ENCODE measurements at places on chromosomes 1 and 21.

DNA sequence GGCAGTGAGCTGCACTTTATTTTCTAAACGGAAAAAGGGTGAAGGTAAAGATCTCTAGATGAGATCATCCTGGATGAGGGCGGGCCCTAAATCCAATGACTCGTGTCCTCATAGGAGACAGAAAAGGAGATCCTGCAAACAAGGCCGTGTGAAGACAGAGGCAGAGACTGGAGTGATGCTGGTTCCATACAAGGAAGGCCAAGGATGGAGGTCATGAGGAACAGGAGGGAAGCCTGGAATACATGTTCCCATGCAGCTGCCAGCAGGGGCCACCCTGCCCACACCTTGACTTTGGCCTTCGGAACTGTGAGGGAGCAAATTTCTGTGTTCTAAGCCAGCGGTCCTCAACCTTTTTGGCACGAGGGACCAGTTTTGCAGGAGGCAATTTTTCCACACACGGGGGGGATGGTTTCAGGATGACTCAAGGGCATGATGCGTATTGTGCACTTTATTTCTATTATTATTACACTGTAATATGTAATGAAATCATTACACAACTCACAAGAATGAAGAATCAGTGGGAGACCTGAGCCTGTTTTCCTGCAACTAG lies 94.3 kb downstream of the PSMG1 start:
- no peak for DNase-seq
- no peak overlapping the region for H3K4me3 ChIP-seq
- H3K27me3 ChIP-seq: no peaks in the 10 kb centered on the region
- no peak overlapping the region for H3K27ac ChIP-seq

GRCh38 chr1:116311193-116311592 lies 61.9 kb upstream of the ATP1A1 start:
- no peak overlapping the region for H3K4me3 ChIP-seq
- peaks cover 22% of the 10 kb centered on the region for H3K4me1 ChIP-seq
- H3K27me3 ChIP-seq: no peaks in the 10 kb centered on the region
- DNase-seq: no peak
- H3K36me3 ChIP-seq: no peaks in the 10 kb centered on the region

DNA sequence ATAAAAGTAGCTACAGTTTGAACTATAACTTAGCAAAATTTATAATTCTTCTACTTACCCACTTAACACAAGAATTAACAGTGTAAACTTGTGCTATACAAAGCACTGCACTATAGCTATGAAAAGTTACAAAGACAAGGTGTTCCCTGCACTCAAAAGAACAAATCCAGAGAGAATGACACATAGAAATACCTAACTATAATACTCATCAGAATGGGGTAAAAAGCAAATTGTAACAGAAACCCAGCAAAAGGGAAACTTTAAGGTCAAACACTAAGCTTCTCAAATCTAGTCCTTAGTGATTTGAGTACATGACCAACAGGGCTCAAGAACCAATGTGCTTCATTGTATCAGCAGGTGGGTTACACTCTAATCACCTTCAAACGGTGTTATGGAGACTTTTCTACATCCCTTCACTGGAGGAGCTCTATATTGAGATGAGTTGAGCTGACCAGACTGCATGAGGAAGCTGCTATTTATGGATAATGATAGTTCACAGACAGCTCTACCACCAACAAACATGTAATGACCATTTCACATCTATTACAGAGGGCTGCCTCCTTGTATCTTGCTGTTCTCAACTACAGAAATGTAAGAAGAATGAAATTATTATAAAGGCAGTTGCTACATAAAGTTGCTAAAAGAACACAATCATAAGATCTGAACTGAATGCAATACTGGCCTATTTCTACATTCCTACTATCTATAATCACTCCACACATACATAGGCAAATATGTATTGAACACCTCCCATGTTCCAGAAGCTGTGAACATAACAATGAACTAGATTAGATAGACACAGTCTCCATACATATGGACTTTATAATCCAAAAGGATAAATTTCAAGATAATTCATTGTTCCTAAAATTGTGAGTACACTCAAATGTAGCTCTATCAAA lies 47.6 kb downstream of the PIK3R3 start:
- H3K27me3 ChIP-seq: no peaks in the 10 kb centered on the region
- DNase-seq: no peak
- no peaks in the 10 kb centered on the region for H3K4me1 ChIP-seq

GRCh38 chr1:181630838-181631237 lies 147.5 kb downstream of the CACNA1E start:
- DNase-seq: no peak
- H3K4me1 ChIP-seq: peaks cover 2% of the 10 kb centered on the region
- H3K27ac ChIP-seq: no peak overlapping the region
- H3K4me3 ChIP-seq: no peak overlapping the region
- H3K27me3 ChIP-seq: no peaks in the 10 kb centered on the region
- no peaks in the 10 kb centered on the region for H3K36me3 ChIP-seq

DNA sequence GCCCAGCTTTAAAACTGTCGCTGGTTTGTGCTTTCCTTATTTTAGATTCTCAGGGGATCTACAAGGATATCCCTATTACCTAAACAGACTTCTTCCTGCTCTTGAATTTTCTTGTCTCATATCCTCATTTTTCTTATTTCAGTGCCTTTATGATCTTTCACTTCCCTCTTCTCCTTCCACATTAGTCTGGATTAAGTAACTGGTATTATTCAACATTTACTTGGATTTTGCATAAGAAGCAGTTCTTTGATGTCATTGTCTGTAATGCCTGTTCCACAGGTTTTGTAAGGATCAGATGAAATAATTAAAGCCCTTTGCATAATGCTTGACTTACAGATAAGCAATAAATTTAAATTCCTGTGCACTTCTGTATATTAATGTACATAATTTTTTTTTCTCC lies 26.5 kb downstream of the CXADR start:
- no peak overlapping the region for H3K27ac ChIP-seq
- H3K4me3 ChIP-seq: no peak overlapping the region
- peaks cover 67% of the 10 kb centered on the region for H3K4me1 ChIP-seq
- no peaks in the 10 kb centered on the region for H3K27me3 ChIP-seq
- DNase-seq: no peak
- peaks cover 22% of the 10 kb centered on the region for H3K36me3 ChIP-seq

DNA sequence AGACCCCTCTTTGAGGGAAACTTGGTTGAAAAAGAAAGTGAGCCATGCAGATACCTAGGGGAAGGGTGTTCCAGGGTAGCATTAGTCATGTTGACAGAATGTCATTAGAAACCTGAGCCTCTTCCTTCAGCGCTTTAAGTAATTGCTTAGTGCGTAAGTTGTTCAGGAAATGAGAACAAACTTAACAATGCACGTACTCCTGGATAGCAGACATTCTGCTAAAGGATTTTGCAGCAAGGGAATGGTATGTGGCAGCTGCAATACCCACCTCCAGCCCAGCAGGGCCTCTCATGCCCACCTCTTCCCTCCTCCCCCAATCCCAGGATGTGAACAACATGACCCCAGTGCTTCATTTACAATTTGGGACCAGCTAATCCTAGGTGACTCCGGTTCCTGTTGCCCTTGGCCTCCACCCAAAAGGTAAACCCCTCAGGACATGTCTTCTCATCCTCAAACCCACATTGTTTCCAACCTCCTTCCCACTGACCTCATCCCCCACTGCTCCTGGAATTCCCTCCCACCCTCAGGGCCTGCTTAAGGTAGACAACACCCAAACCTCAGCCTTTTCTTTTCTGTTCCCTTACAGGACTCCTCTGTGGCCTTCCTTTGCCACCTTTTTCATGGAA lies 98.0 kb upstream of the BCAR3 start:
- peak overlapping the region; percentile 46 for H3K27ac ChIP-seq
- H3K36me3 ChIP-seq: no peaks in the 10 kb centered on the region
- no peak for DNase-seq
- H3K27me3 ChIP-seq: no peaks in the 10 kb centered on the region
- H3K4me3 ChIP-seq: no peak overlapping the region
- H3K4me1 ChIP-seq: peaks cover 18% of the 10 kb centered on the region

DNA sequence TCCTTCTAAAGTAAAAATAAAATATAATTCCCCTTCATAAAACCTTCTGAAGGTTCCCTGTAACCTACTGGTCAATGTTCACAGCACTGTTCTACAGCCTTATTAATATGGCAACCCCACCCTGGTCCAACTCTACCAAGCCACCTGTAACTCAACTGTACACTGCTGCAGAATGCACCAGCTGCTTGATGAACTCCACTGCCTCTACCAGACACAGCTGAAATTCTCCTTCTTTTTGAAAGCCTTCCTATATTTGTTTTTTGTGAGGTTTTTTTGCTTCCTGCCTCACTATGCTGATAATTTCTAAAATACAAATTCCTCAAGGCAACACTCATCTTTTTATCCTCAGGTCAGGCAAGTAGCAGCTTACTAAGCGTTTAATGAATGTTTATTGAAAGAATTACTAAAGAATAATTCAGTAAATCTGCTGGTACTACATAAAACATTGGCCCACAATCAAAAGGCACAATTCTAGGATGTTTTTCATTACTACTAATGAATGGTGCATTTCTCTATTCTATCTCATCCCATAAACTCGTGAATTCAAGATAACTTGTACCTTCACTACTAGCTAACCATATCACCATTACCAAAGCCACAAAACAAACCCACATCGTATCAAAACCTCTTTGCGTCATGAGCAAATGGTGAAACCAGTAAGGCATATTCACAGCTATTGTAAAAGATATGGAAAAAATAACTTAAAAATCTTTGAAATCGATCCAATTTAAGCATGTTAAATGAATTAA lies 2.4 kb downstream of the SSX2IP start:
- no peaks in the 10 kb centered on the region for H3K36me3 ChIP-seq
- H3K27me3 ChIP-seq: no peaks in the 10 kb centered on the region
- no peak for DNase-seq
- no peak overlapping the region for H3K27ac ChIP-seq
- H3K4me3 ChIP-seq: no peak overlapping the region

GRCh38 chr1:203304391-203304918 lies 864 bp upstream of the BTG2 start:
- peaks cover 51% of the 10 kb centered on the region for H3K4me1 ChIP-seq
- peaks cover 96% of the 10 kb centered on the region for H3K27me3 ChIP-seq
- DNase-seq: no peak
- H3K27ac ChIP-seq: no peak overlapping the region

GRCh38 chr1:101338714-101339430 lies 102.1 kb downstream of the S1PR1 start:
- H3K27me3 ChIP-seq: no peaks in the 10 kb centered on the region
- no peak overlapping the region for H3K4me3 ChIP-seq
- peaks cover 7% of the 10 kb centered on the region for H3K36me3 ChIP-seq
- H3K27ac ChIP-seq: no peak overlapping the region
- no peak for DNase-seq
- peaks cover 7% of the 10 kb centered on the region for H3K4me1 ChIP-seq

- DNase-seq: no peak
- H3K27ac ChIP-seq: peak overlapping the region; percentile 50
- peaks cover 10% of the 10 kb centered on the region for H3K27me3 ChIP-seq
- H3K4me3 ChIP-seq: no peak overlapping the region
- peaks cover 37% of the 10 kb centered on the region for H3K4me1 ChIP-seq
These were observed 5.7 kb downstream of the BCAR3 start for GRCh38 chr1:93675931-93676330.

DNA sequence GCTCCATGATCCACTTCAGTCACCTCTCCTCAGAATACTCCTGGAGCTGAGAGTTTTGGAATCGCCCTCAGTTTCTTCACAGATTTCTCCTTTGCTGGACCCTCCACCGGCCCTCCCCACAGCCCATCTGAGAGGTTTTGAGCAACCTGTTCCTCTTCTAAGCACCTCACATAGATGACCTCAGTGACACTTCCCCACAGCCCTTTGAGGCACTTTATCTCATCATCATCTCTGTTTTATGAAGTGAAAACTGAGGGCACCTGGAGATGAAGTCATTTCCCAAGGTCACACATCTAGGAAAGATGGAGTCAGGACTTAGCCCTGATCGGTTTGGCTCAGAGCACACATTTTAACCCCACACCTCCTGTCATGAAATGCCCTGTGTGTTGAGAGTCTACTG lies 76.8 kb upstream of the ZNF281 start:
- peaks cover 9% of the 10 kb centered on the region for H3K27me3 ChIP-seq
- H3K4me1 ChIP-seq: peaks cover 17% of the 10 kb centered on the region
- no peak for DNase-seq
- no peaks in the 10 kb centered on the region for H3K36me3 ChIP-seq

GRCh38 chr1:23613191-23614031 lies 54.1 kb upstream of the ID3 start:
- peaks cover 2% of the 10 kb centered on the region for H3K27me3 ChIP-seq
- H3K4me3 ChIP-seq: no peak overlapping the region
- H3K36me3 ChIP-seq: no peaks in the 10 kb centered on the region
- H3K27ac ChIP-seq: peak overlapping the region; percentile 28
- peaks cover 28% of the 10 kb centered on the region for H3K4me1 ChIP-seq
- DNase-seq: no peak

DNA sequence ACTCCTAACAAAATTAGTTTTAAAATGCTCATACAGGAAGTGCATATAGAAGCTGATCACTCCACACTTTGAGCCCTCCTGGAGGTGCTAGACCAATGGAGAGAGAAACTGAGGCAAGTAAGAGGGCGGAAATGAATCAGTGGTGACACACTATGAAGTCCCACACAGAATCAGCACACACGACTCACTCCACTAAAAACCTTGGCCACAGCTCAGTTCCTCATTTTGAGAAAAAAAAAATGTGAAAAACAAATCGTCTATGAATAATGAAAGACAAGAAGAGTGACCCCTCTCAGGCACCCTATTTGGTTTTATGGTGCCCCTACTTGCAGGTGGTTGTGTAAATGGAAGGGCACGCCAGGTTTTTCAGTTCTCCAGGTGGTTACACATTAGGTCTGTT lies 675.1 kb upstream of the BRINP3 start:
- no peak for DNase-seq
- peaks cover 16% of the 10 kb centered on the region for H3K4me1 ChIP-seq
- no peak overlapping the region for H3K4me3 ChIP-seq
- H3K27me3 ChIP-seq: no peaks in the 10 kb centered on the region
- no peak overlapping the region for H3K27ac ChIP-seq
- no peaks in the 10 kb centered on the region for H3K36me3 ChIP-seq

DNA sequence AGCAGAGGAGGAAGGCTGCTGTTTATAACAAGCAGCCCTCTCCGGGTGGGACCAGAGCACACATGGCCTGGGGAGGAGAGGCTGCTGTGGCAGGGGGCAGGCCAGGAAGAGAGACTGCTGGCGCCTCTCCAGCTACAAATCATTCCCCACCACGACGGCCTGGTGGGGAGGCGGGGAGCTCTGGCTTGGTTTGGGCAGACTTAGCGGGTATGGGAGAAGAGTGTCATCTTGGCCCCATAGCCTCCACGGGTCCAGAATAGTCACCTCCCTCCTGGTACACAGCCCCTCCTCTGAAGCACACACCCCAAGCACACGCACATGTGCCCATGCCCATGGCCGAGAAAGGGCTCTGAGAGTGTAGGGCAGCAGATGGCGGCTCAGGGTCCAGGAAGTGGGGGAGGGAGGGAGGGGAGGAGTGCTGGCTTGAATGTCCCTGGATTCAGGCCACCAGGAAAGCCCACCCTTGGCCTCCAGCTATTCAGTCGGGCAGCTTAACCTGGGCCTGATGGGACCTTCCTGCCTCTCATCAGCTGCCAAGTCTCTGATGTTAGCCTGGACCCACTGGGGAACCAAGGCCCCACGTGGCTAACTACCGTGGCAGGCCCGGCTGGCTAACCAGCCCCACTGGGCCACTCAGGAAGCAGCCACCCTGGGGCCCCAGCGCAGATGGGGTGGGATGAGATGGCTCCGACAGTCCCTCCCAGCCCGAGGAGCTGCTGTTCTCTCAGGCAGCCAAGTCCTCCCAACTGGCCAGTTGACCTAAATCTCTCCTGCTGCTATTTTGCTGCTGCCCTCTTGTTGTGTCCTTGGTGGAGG lies 10.9 kb downstream of the LRP8 start:
- H3K27me3 ChIP-seq: no peaks in the 10 kb centered on the region
- H3K4me1 ChIP-seq: peaks cover 25% of the 10 kb centered on the region
- no peak for DNase-seq
- H3K4me3 ChIP-seq: no peak overlapping the region
